ENCODE measurements at places on chromosomes 16 and 17.

DNA sequence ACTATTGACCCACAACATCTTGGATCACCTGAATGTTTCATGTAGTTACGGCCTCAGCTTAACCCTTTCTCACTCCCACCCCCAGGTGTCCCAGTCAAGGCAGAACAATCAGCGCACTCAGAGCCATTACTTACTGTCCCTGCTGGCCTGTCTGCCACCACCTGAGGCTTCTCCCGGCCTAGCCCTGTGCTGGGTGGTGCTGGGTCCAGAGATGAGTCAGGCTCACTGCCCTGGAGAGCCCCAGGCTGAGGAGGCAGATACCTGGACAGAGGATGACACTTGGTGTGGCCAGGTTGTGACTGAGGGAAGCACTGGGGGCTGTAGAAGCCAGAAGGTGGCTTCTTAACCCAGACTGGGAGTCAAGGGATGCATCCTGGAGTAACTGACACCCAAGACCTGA is 4.0 kb upstream of the SLC5A2 start:
- DNase-seq, result no peak

- no peak for DNase-seq
These were observed 52.6 kb downstream of the PITPNM3 start for GRCh38 chr17:6503641-6504195.

DNA sequence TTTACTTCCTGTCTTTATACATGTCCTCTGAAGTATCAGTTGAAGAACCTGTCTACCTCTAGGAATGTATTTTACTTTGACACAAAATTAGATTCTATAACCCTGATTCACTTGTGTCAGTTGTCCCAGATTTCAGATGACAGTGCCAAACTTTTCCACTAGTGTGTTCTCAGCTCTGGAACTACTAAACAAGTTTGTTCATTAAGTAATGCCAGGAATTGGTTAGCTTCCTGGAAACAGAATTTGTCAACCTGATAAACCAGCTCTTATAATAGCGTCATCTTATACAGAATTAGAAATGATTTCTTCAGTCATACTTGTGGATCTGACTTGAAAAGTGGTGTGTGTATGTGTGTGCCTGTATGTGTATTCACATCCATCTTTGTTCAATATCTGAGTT is 7.4 kb downstream of the MAP3K3 start:
- DNase-seq, result no peak

GRCh38 chr16:46844771-46845170 is 13.8 kb upstream of the C16orf87 start:
- DNase-seq, result no peak

- DNase-seq, result no peak
These were observed 26.5 kb downstream of the RHBDL3 start for GRCh38 chr17:32292094-32292493.

GRCh38 chr17:69858460-69858859 is 216.6 kb upstream of the KCNJ16 start:
- DNase-seq, result no peak

- DNase-seq, result no peak
These were observed 33.0 kb downstream of the C16orf54 start for GRCh38 chr16:29712809-29713208.

- no peak for DNase-seq
These were observed 27.3 kb upstream of the HS3ST2 start for GRCh38 chr16:22786691-22787090.

DNA sequence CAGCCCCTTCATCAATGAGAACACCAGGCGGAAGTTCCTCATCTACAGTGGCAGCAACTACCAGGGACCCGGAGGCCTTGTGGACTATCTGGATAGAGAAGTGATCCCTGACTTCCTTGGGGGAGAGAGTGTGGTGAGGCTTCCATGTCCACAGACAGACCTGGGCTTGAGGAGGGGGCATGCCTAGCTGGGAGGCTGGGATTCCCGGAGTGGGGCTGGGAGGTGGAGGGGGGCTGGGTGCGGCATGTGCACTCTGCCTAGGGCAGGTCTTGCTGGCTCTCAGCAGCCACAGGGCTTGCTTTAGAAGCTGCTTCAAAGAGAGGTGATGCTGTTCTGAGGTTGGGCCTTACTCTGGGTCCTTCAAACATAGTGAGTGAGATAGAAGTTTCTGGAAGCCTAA is 27.8 kb downstream of the NAGPA start:
- DNase-seq, result no peak

DNA sequence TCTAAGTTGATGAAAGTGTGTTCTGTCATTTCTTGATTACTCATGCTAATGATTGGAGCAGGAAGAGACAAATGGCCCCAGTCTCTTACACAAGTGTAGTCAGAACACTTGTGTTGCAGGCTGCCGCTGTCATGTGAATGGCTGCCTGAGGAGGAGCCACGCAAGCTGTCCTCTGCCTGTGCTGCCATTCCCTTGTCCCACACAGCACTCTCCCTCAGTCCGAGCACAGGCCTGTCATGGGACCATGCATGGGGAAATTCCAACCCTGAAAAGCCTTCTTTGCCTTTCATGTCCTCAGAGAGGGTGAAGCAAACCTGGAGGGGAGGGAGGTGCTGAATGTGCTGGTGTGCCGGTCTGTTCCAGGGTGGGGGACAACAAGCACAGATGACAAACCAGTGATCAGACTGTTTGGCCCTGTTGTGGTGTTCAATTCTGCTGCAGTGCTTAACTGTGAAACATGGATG is 109.4 kb downstream of the MRTFB start:
- DNase-seq, result no peak

- no peak for DNase-seq
These were observed 32.3 kb downstream of the SEC14L1 start for GRCh38 chr17:77173104-77173503.

DNA sequence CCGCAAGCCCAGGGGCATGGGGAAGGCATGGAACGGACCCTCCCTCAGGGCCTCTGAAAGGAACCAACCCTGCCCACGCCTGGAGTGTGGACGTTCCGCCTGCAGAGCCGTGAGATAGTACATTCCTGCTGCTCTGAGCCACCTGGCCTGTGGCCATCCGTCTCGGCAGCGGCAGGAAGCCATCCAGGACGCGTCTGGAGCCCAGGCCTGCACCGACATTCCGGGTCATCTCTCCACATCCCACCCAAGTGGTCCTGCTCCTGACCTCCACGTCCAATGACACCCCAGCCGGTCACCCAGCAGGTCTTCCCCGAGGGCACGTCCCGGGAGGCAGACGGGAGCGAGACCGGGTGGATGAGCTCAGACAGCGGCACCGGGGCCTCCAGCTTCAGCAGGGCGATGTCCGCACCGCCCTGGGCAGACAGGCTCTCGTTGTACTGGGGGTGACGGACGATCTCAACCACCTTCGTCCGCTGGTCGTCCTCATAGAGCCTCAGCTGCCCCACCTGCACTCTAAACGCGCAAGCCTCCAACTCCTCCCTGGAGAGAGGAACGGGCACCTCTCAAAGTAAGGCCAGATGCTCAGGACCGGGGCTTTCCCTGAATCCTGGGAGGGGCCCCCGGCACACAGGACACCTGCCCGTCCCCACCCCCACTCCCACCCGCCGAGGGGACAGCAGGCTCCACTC is 21.3 kb upstream of the UBE2I start:
- DNase-seq, result no peak

- DNase-seq, result no peak
These were observed 49.3 kb downstream of the NSRP1 start for GRCh38 chr17:30165960-30166359.

DNA sequence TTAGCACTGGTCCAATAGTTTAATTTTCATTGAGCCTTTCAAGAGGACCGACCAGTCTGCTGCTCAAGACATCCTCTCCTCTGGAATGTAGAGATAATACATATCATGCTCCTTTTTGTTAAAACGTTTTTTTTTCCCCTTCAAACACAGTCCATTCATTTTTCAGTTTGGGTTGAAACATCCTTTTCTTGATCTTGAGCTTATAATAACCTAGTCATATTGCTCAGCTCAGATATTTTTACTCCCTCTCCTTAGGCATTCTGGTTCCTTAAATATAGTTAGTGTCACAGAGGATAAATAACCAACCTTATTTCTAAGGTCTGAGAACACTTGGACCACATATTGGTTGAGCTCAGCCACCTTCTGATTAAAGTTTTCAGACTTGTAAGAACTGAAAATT is 12.8 kb downstream of the ANKRD40CL start:
- no peak for DNase-seq

DNA sequence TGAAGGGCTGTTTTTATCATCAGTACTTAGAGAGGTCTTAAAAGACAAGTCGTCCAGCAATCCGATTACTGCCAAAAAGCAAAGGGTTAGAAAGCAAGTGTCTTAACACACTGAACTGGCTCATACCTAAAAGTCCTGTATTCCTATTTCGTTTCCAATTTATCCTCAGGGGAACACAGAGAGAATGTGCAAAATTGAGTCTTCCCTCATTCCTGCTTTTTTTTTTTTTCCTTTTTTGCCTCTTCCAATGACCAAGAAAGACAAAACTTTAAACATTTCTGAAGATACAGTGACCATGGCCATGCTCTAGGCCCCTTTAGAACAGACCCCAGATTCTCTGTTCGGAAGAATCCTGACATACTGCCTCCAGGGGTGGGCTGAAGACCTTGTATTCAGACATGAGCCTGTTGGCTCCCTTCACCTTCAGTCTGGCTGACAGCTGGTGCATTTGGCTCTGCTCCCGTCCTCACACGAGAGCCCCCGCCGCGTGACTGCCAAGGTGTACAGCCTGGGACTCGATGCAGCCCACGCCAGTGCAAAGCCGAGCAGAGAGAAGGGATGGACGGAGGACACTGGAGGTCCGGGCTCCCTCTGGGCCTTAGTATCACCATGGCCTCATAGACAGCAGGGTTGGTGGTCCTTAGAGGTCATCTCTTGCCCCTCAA is 47.0 kb downstream of the COTL1 start:
- DNase-seq, result no peak

DNA sequence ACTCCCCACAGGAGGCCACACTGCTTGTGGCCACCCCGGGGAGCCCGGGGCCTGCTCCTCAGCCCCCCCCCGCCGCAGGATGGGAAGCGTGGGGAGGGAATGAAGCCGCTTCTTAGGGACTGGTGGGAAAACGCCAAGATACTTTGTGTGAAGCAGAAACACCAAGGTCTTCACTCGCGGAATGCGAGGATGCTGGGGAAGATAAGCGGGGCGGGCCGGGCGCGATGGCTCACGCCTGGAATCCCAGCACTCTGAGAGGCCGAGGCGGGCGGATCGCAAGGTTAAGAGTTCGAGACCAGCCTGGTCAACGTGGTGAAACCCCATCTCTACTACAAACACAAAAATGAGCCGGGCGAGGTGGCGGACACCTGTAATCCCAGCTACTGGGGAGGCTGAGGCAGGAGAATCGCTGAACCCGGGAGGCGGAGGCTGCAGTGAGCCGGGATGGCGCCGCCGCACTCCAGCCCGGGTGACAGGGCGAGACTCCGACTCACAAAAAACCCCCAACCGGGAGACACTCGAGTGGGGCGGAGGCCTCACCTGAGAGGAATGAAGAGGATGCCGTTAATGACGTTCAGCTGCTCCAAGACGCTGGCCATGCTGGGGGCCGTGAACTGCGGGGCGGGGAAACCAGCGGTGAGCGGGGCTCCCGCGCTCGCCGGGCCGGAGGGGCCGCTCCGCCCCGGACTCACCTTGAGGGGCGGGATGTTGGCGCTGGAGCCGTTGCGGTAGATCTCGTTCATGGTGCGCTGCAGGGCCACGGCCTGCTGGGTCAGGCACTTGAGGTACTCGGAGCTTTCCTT is 20.3 kb downstream of the CLUH start:
- peak; percentile 42 for DNase-seq

DNA sequence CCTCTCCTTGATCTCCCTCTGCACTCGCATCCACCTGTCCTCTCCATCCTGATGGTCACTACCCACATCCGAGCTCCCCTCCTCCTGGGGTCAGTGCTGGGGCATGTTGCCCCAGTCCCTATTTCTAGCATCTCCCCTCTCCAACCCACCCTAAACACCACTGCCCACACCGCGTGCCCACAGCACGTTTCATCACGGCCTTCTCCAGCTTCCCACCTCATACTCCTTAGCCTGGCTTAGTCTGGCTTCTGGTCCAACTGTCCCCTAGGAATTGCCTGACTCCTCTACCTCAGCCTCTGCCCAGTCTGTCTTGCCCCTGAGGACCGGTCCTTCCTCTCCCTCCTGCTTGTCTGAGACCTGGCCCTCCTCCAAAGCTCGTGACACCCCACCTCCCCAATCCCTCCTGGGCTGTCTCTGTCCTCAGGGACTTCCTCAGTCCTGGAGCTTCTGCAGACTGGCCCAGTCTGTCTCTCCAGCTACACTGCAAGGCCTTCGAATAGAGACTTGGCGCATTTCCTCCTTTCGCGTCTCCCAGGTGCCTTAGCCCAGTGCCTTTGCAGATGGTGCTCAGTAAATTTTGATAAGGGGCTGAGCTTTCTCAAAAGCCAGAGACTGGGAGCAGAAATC is 4.9 kb downstream of the ALOX15 start:
- DNase-seq, result no peak

GRCh38 chr17:36057911-36058310 is 6.2 kb upstream of the CCL18 start:
- DNase-seq, result no peak

GRCh38 chr17:43856141-43856540 is 9.2 kb downstream of the CD300LG start:
- no peak for DNase-seq

GRCh38 chr16:66478733-66479511 is 51.8 kb downstream of the BEAN1 start:
- no peak for DNase-seq

Data from vagina (tissue), 2 donors.